Mesenteric fat pad (tissue), 1 donor: ENCODE measurements at places on chromosomes 3 and 15. TPM values are rescaled to one million over a fixed set of nuclear protein-coding genes. Genes with fewer than 3 reads are reported as not detected.

- no peak for DNase-seq
Observed at GRCh38 chr3:31284776-31285175, 247.9 kb upstream of the STT3B start.

DNA sequence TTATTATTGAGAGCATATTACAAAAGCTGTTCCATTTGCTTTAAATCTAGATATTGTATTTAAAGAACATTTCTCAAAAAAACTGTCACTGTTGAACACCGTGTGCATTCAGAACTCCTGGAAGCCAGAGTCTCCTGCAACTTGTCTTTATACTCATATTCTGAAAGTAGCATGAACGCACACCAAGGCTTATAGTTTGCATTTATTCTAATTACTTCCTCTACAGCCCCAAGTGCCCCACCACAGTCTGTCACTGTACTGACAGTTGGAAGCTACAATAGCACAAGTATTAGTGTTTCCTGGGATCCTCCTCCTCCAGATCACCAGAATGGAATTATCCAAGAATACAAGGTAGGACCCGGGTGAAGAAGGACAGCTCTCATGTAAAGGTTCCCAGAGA is 537.4 kb downstream of the ROBO2 start:
- no peak for DNase-seq

GRCh38 chr15:63422891-63423590 is 41.4 kb upstream of the CA12 start:
- DNase-seq: no peak

- no peak for DNase-seq
Observed at GRCh38 chr3:170584585-170585007, 1.3 kb downstream of the SLC7A14 start.

DNA sequence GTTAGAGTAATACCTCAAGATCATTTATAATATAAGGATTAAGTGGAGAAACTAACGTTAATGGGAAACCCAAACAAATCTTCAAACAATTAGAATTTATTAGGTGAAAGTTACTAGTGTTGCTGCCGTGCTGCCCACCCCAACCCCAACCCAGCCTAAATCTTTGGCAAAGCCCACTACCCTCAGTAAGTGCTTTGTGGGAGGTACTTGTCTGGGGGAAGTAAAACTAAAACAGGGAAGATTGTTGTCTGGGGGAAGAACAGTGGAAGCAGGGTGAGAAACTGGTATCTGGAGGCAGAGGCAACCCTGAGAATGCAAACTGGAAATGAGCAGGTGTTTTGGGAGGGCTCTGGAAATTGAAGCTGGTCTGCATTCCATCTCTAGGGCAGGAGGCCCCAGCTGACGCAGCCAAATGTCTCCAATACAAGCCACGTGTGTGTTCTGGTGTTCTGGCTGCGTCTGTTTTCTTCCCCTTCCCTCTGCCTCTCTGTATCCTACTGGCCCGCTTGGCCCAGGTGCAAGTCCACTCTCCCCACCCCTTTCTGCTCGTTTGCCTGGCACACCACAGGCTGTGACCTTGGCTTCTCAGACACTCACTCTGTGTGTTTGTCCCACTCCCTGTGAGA is 32.7 kb downstream of the FEM1B start:
- peak; percentile 73 for DNase-seq

GRCh38 chr15:84654689-84655453 is 788 bp upstream of the WDR73 start:
- DNase-seq: peak; percentile 93

DNA sequence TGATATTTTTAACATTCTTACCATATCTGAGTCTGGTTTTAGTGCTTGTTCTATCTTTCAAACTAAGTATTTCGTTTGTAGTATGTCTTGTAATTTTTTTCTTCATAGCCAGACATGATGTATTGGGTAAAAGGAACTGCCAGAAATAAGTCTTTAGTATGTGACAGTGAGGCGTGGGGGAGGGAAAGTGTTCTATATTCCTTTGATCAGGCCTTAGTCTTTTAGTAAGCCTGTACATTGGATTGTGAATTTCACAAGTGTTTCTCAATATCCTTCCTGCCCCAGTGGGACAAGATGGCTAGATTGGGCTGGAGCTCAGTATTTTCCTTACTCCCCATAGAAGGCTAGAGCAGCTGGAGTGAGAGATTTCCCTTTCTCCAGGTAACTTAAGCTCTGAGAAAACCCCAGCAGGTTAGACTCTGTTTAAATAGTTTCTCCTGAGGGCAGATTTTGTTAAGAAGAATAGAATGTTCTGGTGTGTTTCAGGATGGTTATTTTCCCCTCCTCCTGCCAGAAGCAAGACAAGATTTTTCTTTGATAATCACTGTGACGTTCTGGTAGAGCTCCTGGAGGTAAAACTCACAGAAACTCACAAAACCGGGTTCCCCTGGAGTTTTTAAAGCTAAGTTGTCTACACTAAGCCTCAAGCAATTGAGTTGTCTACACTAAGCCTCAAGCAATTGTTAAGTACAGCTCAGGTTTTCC is 140.7 kb upstream of the ARPP21 start:
- DNase-seq: no peak

Gene PGBD4
- total RNA-seq: 0.96 TPM

Gene ARL8B
- total RNA-seq: 63.4 TPM

Gene AP2M1
- total RNA-seq: 389 TPM
